ENCODE measurements at places on chromosomes 3 and 15.

- no peak for DNase-seq
These were observed 28.1 kb upstream of the INSYN1 start for GRCh38 chr15:73781038-73781925.

DNA sequence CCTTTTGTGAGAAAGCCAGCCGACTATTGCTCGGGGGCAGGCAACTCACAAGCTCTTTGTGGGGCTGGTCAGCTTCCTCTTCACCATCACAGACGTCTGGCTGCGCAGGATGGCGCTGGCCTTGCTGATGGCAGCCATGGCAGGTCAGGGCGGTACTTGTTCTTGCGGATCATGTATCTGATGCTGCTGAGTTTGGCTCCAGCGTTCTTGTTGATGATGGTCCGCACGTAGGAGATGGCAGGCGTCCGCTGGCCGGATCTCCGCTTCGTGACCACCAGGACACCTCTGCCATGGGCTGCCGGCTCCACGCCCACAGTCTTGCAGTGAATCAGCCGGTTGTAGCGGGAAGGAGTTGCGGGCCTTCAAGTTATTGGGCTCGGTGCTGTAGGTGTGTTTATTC lies 67.9 kb upstream of the SLC7A14 start:
- no peak for DNase-seq

- DNase-seq, result no peak
These were observed 28.6 kb downstream of the NEK10 start for GRCh38 chr3:27340534-27340933.

- DNase-seq, result no peak
These were observed 213.7 kb upstream of the HES1 start for GRCh38 chr3:193922034-193922774.

- no peak for DNase-seq
These were observed 42.9 kb upstream of the LMCD1 start for GRCh38 chr3:8458711-8459110.

DNA sequence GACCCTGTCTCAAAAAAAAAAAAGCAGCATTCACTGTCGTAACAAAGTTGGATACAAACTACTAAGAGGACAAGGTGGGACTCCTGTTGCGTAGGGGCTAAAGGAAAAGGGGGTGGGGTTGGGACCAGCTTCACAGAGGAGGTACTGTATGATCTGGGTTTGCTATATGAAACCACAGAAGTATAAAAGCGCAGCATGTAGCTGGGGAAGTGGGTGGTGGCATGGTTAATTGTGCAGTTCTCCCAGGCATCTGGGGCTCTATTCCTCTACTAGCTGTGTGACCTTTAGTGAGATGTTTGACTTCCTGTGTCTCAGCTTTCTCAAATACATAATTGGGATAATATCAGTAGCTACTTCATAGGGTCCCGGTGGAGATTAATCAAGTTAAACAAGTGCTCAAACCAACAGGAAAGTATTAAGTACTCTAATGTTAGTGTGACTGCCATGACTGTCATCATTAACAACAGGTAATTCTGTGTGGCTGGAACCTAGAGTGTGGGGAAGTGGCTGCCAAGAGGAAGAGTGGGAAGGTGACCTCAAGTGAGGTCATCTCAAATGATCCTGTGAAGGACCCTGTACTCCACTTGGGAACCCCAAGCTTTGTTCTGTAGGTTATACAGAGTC lies 11.5 kb downstream of the PARP16 start:
- no peak for DNase-seq

DNA sequence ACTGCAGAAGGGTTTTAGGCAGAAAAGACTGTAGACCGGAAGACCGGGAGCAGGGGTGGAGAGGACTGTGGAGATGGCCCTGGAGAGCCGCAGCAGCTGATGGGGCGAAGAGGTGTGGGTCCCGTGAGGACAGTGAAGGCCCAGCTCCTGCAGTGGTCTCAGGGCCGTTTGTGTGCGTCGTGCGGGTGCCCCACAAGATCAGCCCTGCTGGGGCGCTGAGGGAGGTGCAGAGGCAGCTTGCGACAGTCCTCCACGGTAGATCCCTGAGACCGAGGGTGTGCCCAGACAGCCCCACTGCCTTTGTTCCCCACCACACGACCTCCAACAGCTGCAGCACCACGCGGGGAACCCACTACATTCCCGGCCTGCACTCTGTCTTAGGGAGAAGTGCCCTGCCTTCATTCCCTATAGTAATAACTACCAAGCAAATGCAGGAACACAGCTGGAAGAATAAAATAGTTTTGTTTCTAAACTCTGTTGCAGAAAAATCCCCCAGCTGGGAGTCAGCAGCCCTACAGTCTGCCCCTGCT lies 19.0 kb upstream of the CRABP1 start:
- DNase-seq, result no peak

- DNase-seq, result no peak
These were observed 59.5 kb upstream of the TGFBR2 start for GRCh38 chr3:30546934-30547333.

- no peak for DNase-seq
These were observed 1.1 kb downstream of the WDR72 start for GRCh38 chr15:53758412-53758811.

- no peak for DNase-seq
These were observed 15.2 kb downstream of the C3orf22 start for GRCh38 chr3:126543457-126544061.

DNA sequence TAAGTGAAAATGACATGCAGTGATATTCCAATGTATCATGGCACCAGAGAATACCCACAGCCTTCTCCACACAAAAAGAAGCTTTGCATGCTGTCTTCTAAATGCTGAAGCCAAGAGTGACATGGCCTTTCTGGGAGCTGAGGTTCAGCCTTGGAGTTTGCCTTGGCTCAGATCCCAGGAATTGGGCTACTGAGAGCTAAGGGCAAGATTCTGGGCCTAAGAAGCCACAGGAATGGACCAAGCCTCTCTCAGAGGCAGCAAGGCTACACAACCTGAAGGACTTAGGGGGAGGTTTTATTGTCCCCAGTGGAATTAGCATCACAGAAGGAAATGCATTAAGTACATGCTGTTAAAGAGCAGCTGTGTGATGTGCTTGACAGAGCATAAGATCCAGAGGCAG lies 1078.5 kb downstream of the TUSC7 start:
- no peak for DNase-seq

DNA sequence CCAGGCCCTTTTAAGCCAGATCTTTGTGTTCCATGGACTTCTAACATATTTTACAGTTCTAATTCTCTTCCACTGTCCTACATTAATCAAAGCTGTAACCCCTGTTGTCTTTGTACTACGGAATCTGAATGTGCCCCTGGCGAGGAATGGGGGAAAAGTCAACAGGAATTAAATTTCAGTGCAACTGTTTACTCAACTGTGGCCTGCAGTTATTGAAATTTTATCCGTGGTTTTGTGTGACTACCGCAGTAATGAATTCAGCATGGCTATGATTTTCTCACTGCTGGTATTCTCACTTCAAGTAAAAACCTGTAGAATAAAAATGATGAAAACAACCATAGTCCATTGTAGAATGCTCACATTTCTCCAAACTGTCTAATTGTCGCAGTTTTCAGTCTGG lies 388.0 kb downstream of the FOXP1 start:
- no peak for DNase-seq

GRCh38 chr15:74168711-74169126 lies 4.8 kb upstream of the ISLR start:
- DNase-seq, result no peak

- no peak for DNase-seq
These were observed 208.4 kb downstream of the TP63 start for GRCh38 chr3:189839576-189839975.

- no peak for DNase-seq
These were observed 23.2 kb downstream of the SERPINI2 start for GRCh38 chr3:167450675-167451074.

DNA sequence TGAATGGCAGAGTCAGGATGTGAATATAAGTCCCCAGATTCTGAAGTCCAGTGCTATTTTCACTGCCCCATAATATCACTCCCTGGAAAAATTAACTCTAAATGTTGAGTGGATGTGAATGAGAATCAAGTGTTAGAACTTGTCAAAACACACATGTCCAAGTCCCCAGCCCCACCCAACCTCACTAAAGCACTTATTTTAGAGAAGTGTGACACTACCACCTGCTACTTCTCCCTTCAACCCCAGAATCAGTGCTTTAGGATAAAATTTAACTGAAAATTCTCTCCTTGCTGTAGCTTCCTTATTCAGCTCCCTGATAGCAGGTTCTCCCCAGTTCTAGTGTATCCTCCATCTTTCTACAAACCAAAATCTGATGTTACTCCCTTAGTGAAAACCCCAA lies 35.8 kb downstream of the HERC1 start:
- no peak for DNase-seq

DNA sequence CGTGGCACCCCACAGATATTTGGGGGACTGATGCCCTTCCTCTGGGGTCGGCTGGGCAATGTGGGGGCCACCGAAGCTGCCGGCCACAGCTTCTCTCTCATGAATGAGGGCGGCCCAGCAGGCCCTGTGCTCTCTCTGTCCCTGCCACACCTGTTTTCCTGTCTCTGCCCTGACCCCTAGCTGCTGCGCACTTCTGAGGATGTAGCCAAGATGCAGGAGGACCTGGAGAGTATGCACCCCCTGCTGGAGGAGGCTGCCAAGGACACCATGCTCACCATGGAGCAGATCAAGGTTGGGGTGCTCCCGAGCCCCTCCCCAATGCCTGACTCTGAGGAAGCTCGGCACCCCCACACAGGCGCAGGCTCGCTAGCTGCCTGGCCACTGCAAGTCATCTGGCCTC lies 59.7 kb downstream of the SEMA3G start:
- no peak for DNase-seq

DNA sequence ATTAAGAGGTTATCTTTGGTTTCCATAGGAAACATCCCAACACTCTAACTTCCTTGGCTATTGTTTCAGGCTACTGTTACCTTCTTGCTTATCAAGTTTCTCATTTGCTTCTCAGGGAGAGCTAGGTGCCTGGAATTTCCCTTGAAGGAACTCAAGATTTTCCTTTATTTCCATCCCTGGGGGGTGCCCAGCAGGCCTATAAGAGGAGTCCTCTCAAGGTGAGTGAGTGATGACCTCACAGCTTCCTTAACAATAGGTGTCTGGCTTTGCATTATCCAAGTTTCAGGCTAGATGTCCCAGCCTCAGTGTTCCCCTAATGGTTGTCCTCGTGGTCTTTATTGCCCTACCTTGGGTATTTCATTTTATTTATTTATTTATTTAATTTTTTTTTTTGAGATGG lies 12.1 kb upstream of the CTSH start:
- DNase-seq, result no peak

DNA sequence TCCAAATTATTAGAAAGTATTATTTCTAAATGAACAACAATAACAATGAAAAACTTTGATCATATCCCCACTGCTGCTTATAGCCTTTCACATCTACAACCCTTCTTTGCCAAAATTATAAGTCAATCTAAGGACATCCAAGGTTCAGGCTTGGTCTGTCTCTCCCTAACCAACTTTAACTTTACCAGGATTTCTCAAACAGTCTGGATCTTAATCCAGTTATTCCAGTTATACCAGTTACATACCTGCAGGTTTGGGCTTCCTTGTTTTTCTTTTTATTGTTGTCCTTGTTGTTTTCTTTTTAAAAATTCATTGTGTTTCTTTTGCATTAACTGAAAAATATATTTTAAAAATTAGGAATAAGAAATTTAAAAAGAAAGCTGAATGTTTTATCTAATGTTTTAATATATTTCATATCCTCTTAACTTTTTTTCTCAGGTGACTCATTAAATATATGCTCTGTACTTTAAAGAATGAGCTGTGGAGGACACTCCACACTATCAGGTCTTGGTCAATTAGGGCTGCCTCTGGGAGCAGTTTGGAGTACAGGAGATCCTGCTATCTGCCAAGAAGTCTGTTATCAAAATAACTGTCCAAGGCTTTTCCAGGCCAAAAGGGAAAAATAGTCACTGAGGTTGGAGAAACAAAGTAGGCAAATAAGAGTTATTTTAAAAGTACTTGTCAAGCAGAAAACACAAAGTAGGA lies 421.4 kb downstream of the EPHA6 start:
- no peak for DNase-seq

DNA sequence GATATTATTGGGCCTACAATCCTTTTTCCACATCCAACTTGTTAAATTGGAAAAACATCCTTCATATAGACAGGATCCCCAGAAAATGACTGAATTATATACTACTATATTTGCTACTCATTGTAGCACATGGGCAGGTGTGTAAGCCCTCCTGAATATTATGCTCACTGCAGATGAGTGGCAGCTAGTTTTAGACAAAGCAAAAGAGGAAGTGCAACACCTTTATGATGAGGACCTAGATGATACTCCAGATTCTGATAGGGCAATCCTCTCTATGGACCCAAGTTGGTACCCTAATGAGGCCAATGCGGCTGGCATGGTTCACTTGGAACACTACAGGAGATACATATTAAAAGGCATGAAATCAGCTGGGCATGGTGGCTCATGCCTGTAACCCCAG lies 119.1 kb upstream of the PLCL2 start:
- DNase-seq, result no peak

GRCh38 chr3:354432-354831 lies 157.9 kb downstream of the CHL1 start:
- no peak for DNase-seq

GRCh38 chr3:147846293-147846692 lies 437.1 kb downstream of the ZIC1 start:
- no peak for DNase-seq

GRCh38 chr3:72797773-72798543 lies 50.3 kb downstream of the SHQ1 start:
- no peak for DNase-seq

DNA sequence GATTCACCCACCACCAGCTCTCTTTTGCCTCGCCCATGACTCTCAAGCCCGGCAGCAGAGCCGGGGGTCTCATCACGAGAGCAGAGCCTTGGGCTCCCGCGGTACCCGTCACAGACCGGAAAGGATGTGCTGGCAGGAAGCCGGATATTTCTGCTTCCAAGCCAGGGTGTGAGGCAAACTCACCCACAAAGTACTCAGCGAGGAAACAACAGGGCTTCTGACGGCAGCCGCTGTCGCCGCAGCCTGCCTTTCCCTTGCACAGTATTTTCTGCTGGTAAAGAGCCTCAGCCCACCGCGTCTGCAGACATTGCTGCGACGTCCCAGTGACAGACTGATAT lies 119.9 kb downstream of the NSMCE3 start:
- no peak for DNase-seq

- no peak for DNase-seq
These were observed 374.4 kb downstream of the LPP start for GRCh38 chr3:188528396-188528795.

DNA sequence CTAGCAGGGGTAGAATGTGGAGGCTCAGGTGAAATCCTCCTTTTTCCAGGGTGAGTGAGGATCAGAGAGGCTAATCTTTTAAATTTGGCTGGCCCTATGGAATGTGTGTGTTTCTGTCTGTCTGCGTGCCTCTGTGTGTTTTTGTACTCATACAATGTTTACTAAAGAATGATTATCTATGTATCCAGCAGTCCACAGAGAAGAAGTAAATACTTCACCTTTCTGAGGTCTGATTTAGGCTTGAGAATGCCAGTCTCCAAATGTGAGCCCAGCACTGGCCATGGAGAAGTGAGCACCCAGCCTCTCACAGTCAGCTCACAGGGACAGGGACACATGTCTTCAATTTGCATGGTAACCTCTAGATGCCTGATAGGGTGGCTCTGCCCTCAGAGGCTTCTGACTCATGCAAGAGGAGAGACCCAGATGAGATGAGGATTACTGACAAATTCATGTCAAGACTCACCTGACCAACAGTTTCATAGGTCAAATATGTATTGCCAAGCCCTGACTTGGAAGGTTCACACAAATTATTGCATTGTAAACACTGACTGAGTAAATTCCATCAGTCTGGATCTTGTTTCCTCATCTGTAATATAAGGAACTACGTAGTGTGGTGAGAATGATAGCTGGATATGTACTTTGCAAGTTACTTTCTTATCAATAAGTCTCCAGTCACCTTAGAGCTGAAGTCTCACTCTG lies 31.0 kb downstream of the ENTPD3 start:
- DNase-seq, result no peak

GRCh38 chr15:93261845-93262244 lies 172.8 kb upstream of the RGMA start:
- DNase-seq, result no peak

All from omental fat pad (tissue), 4 donors.